ENCODE measurements at places on chromosomes 6 and 20. TPM values are rescaled to one million over a fixed set of nuclear protein-coding genes. Genes with fewer than 3 reads are reported as not detected.

Gene DEFB132
- total RNA-seq, result not detected

Gene ADGRB3
- not detected for total RNA-seq

Gene MCCD1
- not detected for total RNA-seq

Gene PNLDC1
- not detected for total RNA-seq

Gene MAK
- total RNA-seq, result under 0.01 TPM

Gene B3GALT4
- total RNA-seq, result 3.8 TPM

Gene ZNF391
- 4.1 TPM for total RNA-seq

Gene KPNA5
- total RNA-seq, result 10.6 TPM

Gene PROKR2
- total RNA-seq, result not detected

- H3K4me1 ChIP-seq, result no peaks in the 10 kb centered on the region
- H3K36me3 ChIP-seq, result no peaks in the 10 kb centered on the region
- no peak for DNase-seq
- H3K27me3 ChIP-seq, result no peaks in the 10 kb centered on the region
Measured at GRCh38 chr20:12482661-12483060, 526.1 kb upstream of the SPTLC3 start.

GRCh38 chr6:21935561-21936028 is 342.0 kb downstream of the SOX4 start:
- no peaks in the 10 kb centered on the region for H3K36me3 ChIP-seq
- DNase-seq, result no peak
- H3K27ac ChIP-seq, result peak overlapping the region; percentile 34
- H3K4me3 ChIP-seq, result no peak overlapping the region
- peaks cover 6% of the 10 kb centered on the region for H3K4me1 ChIP-seq

DNA sequence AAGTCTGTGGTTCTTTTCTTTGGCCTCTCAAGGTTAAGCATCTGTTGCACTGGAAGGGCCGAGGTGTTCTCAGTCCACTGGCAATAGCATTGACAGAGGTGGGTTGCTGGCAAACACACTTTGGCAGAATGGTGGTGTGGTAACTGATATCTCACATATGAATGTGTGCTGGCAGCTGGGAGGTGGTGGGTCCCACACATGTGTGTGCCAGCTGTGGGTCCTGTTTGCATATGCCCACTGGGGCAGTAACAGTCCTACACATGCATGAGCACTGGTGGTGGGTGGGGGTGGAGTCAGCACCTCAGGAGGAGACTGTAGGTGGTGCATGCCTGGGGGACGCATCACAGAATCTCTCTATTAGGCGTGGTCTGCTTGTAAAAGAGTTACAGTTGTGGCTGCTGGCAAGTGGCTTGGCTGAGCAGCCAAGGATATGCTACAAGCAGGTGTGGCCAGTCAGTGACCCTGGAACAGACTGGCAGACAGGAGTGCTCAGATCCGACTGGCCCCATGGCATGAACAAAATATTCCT is 934.3 kb downstream of the GRIK2 start:
- H3K27ac ChIP-seq, result no peak overlapping the region
- H3K27me3 ChIP-seq, result no peaks in the 10 kb centered on the region

- DNase-seq, result peak; percentile 36
- H3K4me1 ChIP-seq, result no peaks in the 10 kb centered on the region
- H3K27ac ChIP-seq, result no peak overlapping the region
Measured at GRCh38 chr6:128161839-128162238, 261.0 kb upstream of the THEMIS start.

DNA sequence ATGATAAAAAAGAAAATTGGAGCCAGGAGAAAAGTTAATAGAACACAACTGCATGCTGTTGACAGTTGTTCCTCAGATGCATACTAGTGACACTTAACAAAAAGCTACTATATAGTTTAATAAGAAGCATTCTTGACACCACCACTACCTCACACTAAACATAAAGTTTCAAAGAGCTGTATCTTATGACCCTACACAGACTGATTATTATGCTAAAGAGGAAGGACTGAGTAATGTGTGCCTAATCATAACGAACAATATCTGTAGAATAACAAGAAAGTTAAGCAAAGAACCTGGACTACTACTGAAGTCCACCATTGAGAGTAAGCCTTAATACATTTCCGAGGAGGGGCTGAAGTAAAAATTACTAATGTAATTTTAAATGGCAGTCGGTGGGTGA is 99.8 kb downstream of the IRAK1BP1 start:
- H3K4me3 ChIP-seq, result no peak overlapping the region
- H3K36me3 ChIP-seq, result peaks cover 23% of the 10 kb centered on the region
- no peaks in the 10 kb centered on the region for H3K27me3 ChIP-seq
- H3K4me1 ChIP-seq, result no peaks in the 10 kb centered on the region
- no peak for DNase-seq
- no peak overlapping the region for H3K27ac ChIP-seq

GRCh38 chr6:946546-946945 is 253.6 kb upstream of the EXOC2 start:
- DNase-seq, result no peak
- no peak overlapping the region for H3K27ac ChIP-seq
- H3K27me3 ChIP-seq, result no peaks in the 10 kb centered on the region
- H3K4me1 ChIP-seq, result no peaks in the 10 kb centered on the region

DNA sequence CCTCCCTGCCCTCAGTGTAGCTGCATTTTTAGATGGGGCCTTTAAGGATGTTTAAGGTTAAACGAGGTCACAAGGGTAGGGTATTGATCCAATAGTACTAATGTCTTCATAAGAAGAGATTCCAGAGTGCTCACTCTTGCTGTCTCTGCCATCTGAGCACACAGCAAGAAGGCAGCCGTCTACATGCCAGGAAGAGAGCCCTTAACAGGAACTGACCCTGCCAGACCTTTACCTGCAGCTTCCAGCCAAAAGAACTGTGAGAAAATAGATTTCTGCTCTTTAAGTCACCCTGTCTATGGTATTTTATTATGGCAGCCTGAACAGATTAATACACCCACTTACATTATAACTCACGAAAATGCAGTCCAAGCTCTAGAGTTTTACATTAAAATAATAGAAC is 685.3 kb upstream of the MARCKS start:
- H3K4me1 ChIP-seq, result peaks cover 5% of the 10 kb centered on the region
- H3K4me3 ChIP-seq, result no peak overlapping the region
- no peaks in the 10 kb centered on the region for H3K36me3 ChIP-seq
- DNase-seq, result no peak
- no peaks in the 10 kb centered on the region for H3K27me3 ChIP-seq

GRCh38 chr20:24497851-24498250 is 28.4 kb downstream of the SYNDIG1 start:
- H3K36me3 ChIP-seq, result no peaks in the 10 kb centered on the region
- no peak overlapping the region for H3K4me3 ChIP-seq
- H3K27me3 ChIP-seq, result no peaks in the 10 kb centered on the region
- no peak overlapping the region for H3K27ac ChIP-seq
- peaks cover 10% of the 10 kb centered on the region for H3K4me1 ChIP-seq

DNA sequence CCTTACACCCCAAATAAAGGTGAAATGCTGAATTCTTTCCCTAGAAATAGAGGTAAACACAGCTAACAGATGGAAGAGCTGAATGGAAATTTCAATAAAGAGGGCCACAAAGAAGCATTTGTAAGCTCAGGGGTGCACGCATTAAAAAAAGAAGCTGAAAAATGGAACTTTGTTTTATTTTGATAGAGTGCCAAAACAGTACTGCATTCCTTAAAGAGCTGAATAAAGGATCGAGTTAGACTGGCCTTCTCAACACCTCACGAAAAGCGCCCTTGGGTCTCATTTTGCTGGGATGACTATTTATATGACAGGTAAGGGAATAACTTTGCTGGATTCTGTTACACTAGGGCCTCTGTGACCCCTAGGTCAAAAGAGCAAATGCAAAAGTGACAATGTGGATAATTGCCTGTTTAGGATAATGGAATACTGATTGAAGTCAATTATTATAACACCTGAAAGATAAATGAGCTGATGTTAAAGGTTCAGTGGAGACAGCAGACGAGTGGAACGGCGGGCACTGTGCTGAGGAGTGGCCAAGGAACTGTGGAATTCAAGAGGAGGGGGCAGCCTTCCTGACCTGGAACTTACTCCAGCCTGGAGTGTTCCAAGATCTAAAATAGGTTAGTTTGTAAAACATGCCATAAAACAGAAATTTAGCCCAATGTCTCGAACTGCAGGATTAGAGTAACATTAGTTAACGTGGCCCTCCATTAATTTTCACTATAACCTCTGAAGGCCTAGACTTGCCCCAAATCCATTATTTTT is 168.4 kb downstream of the FOXC1 start:
- no peaks in the 10 kb centered on the region for H3K36me3 ChIP-seq
- H3K27me3 ChIP-seq, result no peaks in the 10 kb centered on the region
- H3K27ac ChIP-seq, result no peak overlapping the region
- DNase-seq, result no peak
- no peaks in the 10 kb centered on the region for H3K4me1 ChIP-seq
- H3K4me3 ChIP-seq, result no peak overlapping the region

DNA sequence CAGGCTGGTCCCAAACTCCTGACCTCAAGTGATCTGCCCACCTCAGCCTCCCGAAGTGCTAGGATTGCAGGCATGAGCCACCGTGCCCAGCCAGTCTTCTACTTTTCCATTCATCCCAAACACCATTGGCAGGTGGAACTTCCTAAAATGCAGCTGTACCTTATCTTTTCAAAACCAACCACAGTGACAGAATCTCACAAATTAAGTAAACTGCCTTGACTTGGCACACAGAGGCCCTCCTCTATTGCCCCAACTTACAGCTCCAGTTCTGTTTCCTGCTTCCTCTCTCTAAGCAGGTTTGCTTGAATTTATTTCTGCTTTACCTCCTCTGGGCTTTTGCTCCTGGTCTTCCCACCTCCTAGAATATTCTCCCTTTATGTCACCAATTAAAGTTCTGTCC is 7.6 kb downstream of the MYB start:
- peaks cover 3% of the 10 kb centered on the region for H3K4me1 ChIP-seq
- H3K36me3 ChIP-seq, result no peaks in the 10 kb centered on the region
- H3K27me3 ChIP-seq, result peaks cover 3% of the 10 kb centered on the region
- no peak overlapping the region for H3K27ac ChIP-seq
- H3K4me3 ChIP-seq, result no peak overlapping the region

DNA sequence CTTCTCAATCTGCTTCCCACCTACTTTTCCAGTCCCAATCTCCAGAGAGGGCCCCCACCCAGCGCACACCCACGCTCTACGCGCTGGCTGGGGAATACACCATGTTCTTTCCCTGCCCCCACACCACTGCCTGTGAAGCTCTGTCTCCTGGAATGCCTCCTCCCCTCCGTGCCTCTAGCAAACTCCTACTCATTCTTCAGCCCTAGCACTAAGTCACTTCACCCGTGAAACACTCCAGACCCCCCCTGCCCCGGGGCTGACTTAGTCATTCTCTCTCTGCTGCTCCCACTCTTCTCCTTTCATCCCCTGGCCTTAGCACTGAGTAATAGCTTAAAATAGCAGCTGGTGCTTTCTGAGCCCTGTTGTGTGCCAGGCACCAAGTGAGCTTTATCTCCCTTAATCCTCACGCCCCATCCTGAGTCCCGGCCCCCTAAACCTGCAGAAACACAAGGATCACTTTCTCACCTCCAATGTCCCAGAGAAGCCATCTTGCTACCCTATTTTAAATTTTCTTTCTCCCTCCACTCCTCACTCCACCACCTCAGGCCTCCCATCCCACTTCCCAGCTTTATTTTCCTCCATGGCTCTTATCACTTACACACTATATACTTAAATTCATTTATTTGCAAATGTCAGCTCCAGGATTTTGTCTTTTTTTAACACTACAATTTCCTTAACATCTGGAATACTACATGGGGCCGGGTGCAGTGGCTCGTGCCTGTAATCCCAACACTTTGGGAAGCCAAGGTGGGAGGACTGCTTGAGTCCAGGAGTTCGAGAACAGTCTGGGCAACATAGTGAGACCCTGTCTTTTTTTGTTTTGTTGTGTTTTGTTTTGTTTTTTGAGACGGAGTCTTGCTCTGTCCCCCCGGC is 6.3 kb upstream of the PARD6B start:
- no peaks in the 10 kb centered on the region for H3K36me3 ChIP-seq
- peaks cover 48% of the 10 kb centered on the region for H3K4me1 ChIP-seq
- peak overlapping the region; percentile 79 for H3K27ac ChIP-seq
- peak; percentile 97 for DNase-seq
- peak overlapping the region; percentile 53 for H3K4me3 ChIP-seq

DNA sequence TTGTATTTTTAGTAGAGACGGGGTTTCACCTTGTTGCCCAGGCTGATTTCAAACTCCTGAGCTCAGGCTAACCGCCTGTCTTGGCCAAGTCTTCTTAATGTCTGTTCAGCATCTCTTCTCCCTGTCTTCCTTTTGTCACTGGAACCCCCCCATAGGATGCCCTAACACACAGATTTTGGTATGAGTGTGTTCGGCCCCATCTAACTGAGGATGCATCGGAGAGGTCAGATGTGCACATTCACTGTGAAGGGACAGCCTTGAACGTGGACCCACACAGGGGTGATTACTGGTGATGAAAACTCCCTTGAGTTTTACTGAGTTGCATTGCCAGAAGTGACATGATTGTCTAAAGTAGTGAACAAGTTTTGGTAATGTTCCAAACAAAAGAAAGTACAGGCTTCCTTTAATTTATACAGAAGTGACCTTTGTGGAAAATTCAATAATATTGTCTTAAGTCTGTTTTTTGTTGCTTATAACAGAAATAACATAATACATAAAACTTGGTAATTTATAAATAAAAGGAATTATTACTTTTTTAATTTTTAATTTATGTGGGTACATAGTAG is 40.5 kb upstream of the NCOA3 start:
- H3K27me3 ChIP-seq, result no peaks in the 10 kb centered on the region
- H3K36me3 ChIP-seq, result no peaks in the 10 kb centered on the region
- peaks cover 33% of the 10 kb centered on the region for H3K4me1 ChIP-seq
- no peak overlapping the region for H3K4me3 ChIP-seq
- no peak for DNase-seq

DNA sequence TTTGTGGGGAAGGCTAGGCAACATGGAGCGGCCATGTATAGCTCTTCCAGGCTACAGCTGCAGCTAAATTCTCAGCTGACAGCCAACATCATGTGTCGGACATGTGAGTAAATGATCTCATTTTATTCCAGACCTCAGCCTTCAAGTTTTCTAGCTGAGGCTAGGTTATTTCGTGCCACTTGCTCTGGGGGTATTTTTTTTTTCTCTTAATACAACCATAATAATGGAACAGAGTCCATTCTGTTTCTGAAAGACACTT is 573.5 kb downstream of the CD109 start:
- no peak overlapping the region for H3K27ac ChIP-seq
- no peaks in the 10 kb centered on the region for H3K27me3 ChIP-seq
- no peak overlapping the region for H3K4me3 ChIP-seq
- no peaks in the 10 kb centered on the region for H3K4me1 ChIP-seq
- DNase-seq, result no peak

GRCh38 chr6:165704045-165704748 is 41.2 kb upstream of the PDE10A start:
- no peak for DNase-seq
- H3K36me3 ChIP-seq, result no peaks in the 10 kb centered on the region
- no peaks in the 10 kb centered on the region for H3K27me3 ChIP-seq
- no peak overlapping the region for H3K4me3 ChIP-seq
- no peaks in the 10 kb centered on the region for H3K4me1 ChIP-seq

All from osteoblast (primary cell).